ENCODE measurements at places on chromosomes 11 and 22.

- no peak overlapping the region for H3K4me3 ChIP-seq
- no peaks in the 10 kb centered on the region for H3K36me3 ChIP-seq
- H3K27me3 ChIP-seq: no peaks in the 10 kb centered on the region
- peaks cover 7% of the 10 kb centered on the region for H3K4me1 ChIP-seq
- H3K27ac ChIP-seq: no peak overlapping the region
- DNase-seq: no peak
Observed at GRCh38 chr11:10625281-10625981, 57.0 kb upstream of the LYVE1 start.

- no peak overlapping the region for H3K4me3 ChIP-seq
- no peak overlapping the region for H3K27ac ChIP-seq
Observed at GRCh38 chr22:33476716-33477115, 418.5 kb upstream of the SYN3 start.

DNA sequence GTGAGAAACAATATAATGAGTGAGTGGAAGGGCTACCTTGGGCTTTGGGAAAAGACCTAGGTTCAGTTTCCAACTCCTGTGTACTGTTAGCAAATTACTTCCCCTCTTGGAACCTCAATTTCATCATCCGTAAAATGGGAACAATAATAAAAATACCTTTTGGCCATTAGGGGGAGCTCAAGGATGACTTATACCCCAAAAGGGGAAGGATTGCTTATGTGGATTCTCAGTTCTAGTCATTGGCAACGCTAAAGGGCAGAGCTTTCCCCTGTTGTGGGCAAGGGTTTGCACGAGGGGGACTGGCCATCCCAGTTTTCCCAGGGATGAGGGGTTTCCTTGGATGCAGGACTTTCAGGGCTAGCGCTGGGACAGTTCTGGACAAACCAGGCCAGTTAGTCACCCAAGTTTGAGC, 3.1 kb upstream of the COMMD9 start:
- DNase-seq: peak; percentile 43
- H3K4me1 ChIP-seq: peaks cover 20% of the 10 kb centered on the region
- H3K27ac ChIP-seq: no peak overlapping the region
- no peaks in the 10 kb centered on the region for H3K36me3 ChIP-seq
- no peaks in the 10 kb centered on the region for H3K27me3 ChIP-seq
- no peak overlapping the region for H3K4me3 ChIP-seq

- no peak overlapping the region for H3K27ac ChIP-seq
- no peak overlapping the region for H3K4me3 ChIP-seq
- peaks cover 1% of the 10 kb centered on the region for H3K27me3 ChIP-seq
- DNase-seq: no peak
Observed at GRCh38 chr11:58796333-58796732, 48.2 kb downstream of the GLYATL2 start.

GRCh38 chr11:106482917-106483785, 405.7 kb downstream of the AASDHPPT start:
- no peaks in the 10 kb centered on the region for H3K27me3 ChIP-seq
- no peak overlapping the region for H3K4me3 ChIP-seq
- no peaks in the 10 kb centered on the region for H3K4me1 ChIP-seq
- no peak overlapping the region for H3K27ac ChIP-seq
- no peak for DNase-seq

DNA sequence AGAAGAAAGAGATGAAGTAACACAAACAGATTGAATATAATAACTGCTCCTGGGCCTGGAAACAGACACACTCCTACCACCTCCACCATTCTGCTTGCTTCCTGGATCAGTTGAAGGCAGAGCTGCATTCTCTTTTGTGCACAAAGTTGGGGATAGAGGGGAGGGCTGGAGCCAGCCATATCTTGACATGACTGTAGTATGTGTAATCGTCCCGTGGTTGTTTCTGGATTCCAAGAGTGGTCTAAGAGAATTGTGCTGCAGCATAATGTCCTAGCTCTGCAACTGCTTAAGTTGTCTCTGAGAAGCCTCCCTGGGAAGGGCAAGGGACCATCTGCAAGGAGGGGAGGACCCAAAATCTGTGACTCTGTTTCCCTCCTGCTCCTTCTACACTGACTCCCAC, 3.2 kb downstream of the CRY2 start:
- H3K27me3 ChIP-seq: peaks cover 2% of the 10 kb centered on the region
- H3K4me3 ChIP-seq: no peak overlapping the region

GRCh38 chr11:69896250-69896649, 77.0 kb upstream of the FGF3 start:
- DNase-seq: no peak
- no peak overlapping the region for H3K27ac ChIP-seq
- H3K36me3 ChIP-seq: no peaks in the 10 kb centered on the region
- no peak overlapping the region for H3K4me3 ChIP-seq
- no peaks in the 10 kb centered on the region for H3K4me1 ChIP-seq

DNA sequence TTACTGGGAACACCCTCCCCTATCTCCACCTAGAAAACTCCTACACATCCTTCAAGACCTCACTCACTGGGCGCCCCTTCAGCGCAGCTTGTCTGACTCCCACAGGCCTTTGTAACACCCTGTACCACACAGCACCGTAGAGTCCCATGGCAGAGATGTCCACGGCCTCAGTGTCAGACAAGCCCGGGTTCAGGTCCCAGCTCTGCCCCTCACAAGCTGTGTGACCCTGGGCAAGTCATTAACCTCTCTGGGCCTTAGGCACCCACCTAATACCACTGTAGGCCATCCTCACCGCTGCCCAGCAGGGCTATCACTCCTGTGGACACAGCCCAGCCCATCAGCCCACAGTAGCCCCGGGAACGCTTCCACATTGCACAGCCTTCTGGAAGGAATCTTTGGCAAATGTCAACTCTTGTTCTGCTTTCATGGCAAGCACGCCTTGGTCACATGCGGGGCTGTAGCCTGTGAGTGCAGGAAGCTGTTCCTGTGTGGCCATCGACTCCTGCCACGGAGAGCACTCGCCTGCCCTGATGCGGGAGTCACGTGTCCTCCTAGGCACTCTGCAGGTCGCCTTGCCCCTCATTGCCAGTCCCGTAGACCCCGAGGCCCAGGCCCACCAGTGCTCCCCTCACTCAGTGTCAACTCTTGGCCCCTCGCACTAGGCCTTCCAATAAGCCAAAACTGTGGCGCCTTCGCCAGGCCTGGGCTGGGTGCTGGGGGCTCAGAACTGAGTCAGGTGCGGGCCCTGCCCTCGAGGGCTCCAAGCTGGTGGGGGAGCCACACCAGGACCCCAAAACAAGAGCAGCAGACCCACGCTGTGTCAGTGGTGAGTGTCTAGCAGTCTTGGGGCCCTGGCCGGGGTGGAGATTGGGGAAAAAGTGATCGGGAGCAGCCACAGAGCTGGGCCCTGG, 32.9 kb upstream of the RFPL3 start:
- no peaks in the 10 kb centered on the region for H3K27me3 ChIP-seq
- no peaks in the 10 kb centered on the region for H3K36me3 ChIP-seq
- H3K27ac ChIP-seq: no peak overlapping the region
- no peak overlapping the region for H3K4me3 ChIP-seq

DNA sequence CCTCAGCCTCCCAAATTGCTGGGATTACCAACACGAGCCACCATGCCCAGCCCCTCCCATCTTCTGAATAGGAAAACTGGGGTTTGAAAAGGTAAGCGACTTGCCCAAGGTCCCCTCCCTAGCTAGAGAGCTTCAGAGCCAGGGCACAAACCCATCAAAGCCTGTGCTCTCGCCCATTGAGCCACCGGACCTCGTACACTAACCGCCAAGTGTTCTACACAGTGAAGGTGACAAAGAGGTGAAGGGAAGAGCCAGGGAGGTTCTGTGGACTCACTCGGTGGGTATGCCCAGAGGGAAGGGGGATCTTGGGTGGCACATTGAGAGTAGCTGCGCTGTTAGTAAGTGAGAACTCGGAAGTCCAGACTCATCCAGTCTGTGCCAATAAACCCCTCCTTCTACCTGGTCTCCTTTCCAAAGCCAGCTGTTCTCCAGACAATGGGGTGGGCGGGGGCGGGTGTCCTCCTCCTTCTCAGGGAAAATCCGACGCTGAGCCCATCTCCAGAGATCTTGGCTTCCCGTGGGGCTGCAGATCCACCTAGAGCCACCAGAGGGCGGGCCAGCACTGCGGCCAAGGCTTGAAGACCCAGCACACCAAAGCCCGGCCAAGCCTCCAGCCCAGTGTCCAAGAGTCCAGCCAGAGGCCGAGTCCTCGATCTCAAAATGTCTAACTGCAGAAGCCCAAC, 3.2 kb upstream of the RTN4RL2 start:
- H3K4me3 ChIP-seq: no peak overlapping the region
- peaks cover 43% of the 10 kb centered on the region for H3K4me1 ChIP-seq
- peak; percentile 55 for DNase-seq
- H3K27me3 ChIP-seq: peaks cover 10% of the 10 kb centered on the region
- H3K36me3 ChIP-seq: no peaks in the 10 kb centered on the region

DNA sequence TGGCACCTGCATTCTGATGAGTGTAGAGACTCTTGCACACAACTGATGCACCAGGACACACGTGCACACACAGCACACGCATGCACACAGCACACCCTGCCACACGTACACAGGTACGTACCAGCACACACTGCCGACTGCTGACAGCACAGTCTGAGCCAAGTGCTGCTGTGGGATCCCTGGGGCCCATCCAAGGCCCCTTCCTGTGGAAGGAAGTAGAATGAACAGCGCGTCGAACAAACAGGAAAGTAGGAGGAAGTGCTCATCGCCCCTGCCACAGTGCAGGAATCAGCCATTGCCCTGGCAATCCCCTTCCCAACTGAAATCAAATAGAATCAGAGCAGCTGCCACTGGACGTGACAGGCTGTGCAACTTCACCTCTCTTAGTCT, 57.9 kb downstream of the CD82 start:
- H3K4me1 ChIP-seq: peaks cover 7% of the 10 kb centered on the region
- no peak for DNase-seq
- H3K36me3 ChIP-seq: peaks cover 9% of the 10 kb centered on the region
- H3K4me3 ChIP-seq: no peak overlapping the region
- H3K27me3 ChIP-seq: no peaks in the 10 kb centered on the region

DNA sequence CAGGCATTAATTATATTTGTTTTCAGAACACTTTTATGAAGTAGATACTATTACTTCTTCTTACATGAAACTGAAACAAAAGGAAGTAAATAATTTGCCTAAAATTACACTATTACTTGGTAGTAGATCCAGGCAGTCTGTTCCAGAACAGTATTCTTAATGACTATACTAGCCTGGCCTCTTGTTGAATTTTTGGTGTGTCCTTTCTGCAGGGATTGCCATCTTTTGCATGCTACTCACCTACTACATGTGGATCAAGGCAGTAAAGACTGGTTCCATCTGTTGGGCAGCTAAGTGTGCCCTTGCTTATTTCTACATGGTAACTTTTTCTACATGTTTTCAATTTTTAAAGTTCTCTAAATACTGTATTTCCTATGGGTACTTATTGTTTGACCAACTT, 12.8 kb downstream of the STT3A start:
- H3K27me3 ChIP-seq: no peaks in the 10 kb centered on the region
- peaks cover 88% of the 10 kb centered on the region for H3K36me3 ChIP-seq
- H3K4me3 ChIP-seq: no peak overlapping the region
- DNase-seq: no peak
- H3K4me1 ChIP-seq: no peaks in the 10 kb centered on the region

GRCh38 chr11:875769-876301, 33.2 kb downstream of the TSPAN4 start:
- H3K27me3 ChIP-seq: no peaks in the 10 kb centered on the region
- H3K27ac ChIP-seq: no peak overlapping the region
- no peak for DNase-seq
- H3K36me3 ChIP-seq: peaks cover 5% of the 10 kb centered on the region

DNA sequence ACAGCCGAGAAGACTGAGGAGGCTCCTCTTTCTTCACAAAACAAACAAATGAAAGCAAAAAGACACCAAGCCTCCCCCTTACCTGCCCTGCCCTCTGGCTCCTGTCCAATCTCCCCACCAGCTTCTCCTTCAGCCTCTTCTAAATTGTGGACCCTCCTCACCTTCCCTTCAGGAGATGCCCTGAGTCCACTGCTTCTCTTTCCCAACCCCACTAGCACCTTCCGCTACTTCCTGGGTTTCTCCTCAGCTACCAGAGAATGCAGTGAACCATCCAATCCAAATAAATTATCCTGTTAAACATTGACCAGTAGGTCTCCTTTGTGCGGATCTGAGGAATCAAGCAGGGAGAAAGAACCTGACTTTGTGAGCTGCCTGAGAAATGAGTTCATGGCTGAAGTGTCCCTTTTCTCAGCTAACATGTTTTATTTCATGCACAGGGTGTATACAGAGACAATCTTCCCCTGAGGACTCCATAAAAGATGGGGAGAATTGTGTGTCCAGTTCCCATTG, 63.2 kb upstream of the VPREB1 start:
- DNase-seq: no peak
- H3K27me3 ChIP-seq: peaks cover 25% of the 10 kb centered on the region
- no peaks in the 10 kb centered on the region for H3K36me3 ChIP-seq

GRCh38 chr11:95101935-95102334, 12.3 kb downstream of the ENDOD1 start:
- H3K27ac ChIP-seq: no peak overlapping the region
- no peaks in the 10 kb centered on the region for H3K4me1 ChIP-seq
- no peak overlapping the region for H3K4me3 ChIP-seq
- H3K27me3 ChIP-seq: no peaks in the 10 kb centered on the region
- no peak for DNase-seq

GRCh38 chr11:128151338-128151737, 436.0 kb downstream of the ETS1 start:
- H3K36me3 ChIP-seq: no peaks in the 10 kb centered on the region
- H3K4me1 ChIP-seq: no peaks in the 10 kb centered on the region
- no peak overlapping the region for H3K4me3 ChIP-seq

Measured in CD4-positive, CD25-positive, alpha-beta regulatory T cell (primary cell).